Stimulated activated CD8-positive, alpha-beta memory T cell treated with anti-CD3 and anti-CD28 coated beads, Interleukin-2, amount 100 ng/mL, for 48 hours (primary cell): ENCODE measurements at places on chromosomes 12 and 14.

GRCh38 chr12:92123780-92124688 is 21.6 kb downstream of the BTG1 start:
- no peak for DNase-seq

- DNase-seq: no peak
Measured at GRCh38 chr12:113263431-113263963, 42.2 kb downstream of the TPCN1 start.

DNA sequence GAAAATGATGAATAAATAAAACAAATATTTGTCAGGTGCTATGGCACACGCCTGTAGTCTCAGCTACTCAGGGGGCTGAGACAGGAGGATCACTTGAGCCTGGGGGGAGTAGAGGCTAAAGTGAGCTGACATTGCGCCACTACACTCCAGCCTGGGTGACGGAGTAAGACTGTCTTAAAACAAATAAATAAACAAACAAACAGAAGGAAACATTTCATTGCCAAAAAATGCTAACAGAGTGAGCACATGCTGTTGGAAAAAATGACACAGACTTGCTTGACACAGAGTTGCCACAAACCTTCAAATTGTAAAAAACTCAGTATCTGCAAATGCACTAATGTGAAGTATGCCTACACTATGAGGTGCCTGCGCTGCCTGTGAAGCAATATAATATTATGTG is 50.8 kb upstream of the AP4S1 start:
- DNase-seq: no peak

DNA sequence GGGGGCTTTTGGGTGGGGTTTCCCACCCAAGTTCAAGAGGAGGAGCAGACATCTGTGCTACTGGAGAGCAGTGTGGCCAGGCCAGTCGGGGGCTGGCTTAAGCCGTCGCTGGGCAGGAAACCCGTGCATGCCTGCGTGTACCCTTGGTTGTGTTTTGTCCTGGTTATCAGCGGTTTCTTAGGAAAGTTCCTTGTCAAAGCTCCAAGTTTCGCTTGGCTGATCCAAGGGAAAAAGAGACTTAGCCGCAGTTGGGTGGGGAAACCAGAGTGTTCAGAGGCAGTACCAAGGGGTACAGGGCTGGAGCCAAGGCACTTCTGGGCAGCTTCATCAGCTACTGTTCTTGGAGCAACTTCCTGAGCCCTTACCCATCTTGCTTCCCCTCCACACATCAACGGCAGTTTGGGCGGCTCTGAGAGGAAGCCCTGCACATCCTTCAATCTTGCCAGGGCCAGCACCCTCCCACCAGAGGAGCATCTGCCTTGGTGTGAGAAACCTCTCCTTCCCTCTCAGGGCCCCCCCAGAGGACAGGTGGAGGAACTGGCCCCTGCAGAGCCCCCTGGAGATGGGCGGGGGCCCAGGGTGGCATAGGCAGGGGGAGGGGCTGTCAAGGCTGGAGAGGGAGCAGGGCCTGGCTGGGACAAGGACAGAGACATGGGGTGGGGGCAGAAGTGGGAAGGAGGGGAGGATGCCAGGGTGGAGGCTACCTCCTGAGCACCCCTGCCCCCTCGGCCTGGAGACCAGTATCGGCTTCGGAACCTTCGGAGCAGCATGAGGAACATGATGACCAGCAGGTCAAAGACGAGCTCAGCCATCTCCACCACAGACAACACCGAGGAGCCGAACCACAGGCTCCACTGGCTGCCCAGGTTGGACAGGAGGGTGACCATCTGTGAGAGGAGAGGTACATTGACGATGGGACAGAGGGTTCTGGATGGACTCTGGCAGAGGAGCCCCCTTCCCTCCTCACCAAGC is 5.8 kb upstream of the TNFRSF1A start:
- DNase-seq: no peak

GRCh38 chr12:128727461-128727860 is 96.3 kb downstream of the SLC15A4 start:
- no peak for DNase-seq

GRCh38 chr14:85622106-85622505 is 92.2 kb downstream of the FLRT2 start:
- no peak for DNase-seq

DNA sequence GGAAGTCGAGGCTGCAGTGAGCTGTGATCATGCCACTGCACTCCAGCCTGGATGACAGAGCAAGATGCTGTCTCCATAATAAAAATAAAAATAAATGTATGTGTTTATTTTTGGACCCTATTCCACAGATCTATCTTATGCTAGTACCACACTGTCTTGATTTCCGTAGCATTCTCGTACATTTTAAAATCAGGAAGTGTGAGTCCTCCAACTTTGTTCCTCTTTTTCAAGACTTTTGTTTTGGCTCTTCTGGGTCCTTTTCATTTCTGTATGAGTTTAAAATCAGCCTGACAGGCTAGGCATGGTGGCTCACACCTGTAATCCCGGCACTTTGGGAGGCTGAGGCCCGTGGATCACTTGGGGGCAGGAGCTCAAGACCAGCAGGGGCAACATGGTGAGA is 25.8 kb downstream of the DAO start:
- DNase-seq: no peak

GRCh38 chr12:14213542-14213941 is 151.9 kb upstream of the ATF7IP start:
- DNase-seq: no peak

DNA sequence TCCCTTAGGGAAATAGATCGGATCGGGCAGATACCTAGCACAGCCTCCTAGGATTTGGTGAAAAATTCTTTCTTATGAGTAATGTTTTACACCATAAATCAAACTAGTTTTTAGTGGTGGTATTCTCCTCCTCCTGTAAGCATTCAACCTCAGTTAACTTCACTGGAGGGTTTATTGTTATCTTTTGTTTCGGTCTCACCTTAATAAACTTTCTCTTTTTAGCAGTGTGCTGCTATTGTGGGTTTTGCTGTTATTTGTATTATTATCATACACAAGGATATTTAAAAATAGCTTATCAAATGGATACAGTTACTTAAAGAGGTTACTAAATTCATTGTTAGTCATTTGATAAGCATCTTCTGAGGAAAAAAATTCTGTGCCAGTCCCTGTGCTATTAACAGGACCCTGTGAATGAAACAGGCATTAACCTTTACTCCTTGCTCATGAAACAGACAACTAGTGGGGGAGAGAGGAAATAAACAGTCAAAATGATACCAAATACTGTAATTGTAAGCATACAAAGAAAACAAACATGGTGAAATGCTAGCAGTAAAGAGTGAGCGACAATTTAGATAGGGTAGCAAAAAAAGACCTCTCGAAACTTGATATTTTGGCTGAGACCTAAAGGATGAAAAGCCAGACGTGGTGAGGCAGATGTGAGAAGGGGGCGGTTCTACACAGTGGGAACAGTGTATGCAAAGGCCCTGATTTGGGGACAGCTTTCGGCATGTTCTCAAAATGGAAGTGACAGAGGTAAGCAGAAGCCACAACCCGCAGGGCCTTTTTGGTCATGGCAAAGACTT is 178.7 kb upstream of the SOX5 start:
- no peak for DNase-seq
